RPMI7951 (cell line): ENCODE measurements at places on chromosomes 13 and 19. TPM values are rescaled to one million over a fixed set of nuclear protein-coding genes. Genes with fewer than 3 reads are reported as not detected.

Gene SYNE4
- total RNA-seq = not detected in 2 replicates

- DNase-seq = no peak
Measured at GRCh38 chr19:20926796-20927195, 3.7 kb downstream of the ZNF85 start.

Gene C19orf85
- total RNA-seq = not detected in 2 replicates

- peak; percentile 67 for DNase-seq
Measured at GRCh38 chr13:24220086-24220703, 59.7 kb downstream of the SPATA13 start.

GRCh38 chr13:44557986-44558385 is 18.1 kb downstream of the TSC22D1 start:
- no peak for DNase-seq

Gene TMEM238
- not detected in 2 replicates for total RNA-seq

DNA sequence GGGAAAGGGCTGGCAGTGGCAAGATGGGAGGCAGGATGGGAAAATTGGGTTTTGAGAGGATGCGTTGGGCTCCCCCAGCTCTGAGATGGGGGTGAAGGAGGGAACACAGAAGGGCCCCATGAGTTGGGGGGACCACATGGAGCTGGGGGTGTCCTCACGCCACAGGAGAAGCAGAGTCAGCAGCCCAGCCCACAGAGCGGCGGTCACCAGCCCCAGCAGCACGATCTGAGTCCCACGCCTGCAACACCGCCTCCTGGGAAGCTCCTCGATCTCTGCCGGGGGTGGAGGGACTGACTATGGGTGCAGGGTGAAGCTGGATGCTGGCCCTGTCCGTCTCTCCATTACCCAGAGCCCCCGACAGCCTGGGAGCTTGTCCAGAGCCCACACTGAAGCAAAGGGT is 3.3 kb downstream of the FCER2 start:
- DNase-seq = no peak

DNA sequence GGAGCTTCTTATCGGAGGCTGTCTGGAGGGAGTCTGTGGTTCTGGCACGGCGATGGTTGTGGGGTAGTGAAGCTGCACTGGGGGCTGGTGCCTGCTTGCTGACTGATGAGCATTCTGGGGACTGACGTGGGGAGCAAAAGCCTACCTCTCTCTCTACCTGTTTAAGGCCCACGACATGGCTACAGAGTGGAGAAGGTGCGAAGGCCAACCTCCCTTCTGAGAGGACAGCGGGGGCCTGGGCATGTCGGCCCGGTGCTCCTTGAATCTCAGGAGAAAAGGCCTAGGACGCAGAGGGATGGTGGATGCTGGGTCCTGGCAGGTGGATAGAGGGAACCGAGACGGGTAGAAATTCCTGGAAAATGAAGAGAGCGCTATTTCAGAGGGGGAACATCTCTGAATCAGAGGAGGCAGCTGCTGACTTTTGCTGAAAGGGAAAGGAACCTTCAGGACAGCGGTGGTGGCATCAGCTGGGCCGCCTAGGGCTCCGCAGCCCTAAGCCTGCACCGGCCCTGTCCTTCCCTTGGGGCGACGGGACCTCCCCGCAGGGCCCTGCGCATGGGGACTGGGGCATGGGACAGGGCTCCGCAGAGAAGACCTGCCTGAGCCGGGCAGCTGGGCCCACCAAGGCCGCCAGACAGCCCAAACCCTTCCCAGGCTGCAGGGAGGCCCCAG is 35.0 kb upstream of the MEDAG start:
- no peak for DNase-seq

- no peak for DNase-seq
Measured at GRCh38 chr19:30596813-30597399, 224.7 kb downstream of the ZNF536 start.

DNA sequence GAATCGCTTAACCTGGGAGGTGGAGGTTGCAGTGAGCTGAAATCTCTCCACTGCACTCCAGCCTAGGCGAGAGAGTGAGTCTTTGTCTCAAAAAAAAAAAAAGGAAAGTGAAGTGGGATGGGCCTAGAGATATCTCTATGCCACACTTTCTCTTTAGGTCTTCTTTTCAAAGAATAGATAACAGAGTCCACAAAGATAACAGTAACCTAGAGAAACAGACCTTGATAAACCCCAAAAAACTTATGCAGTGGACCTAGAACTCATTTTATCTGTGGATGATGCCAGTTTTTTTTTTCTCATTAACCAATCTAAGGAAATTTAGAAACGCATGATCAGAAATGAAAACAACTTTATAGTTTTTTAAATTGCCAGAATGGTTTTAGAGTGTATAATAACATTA is 227.4 kb downstream of the LHFPL6 start:
- DNase-seq = no peak

GRCh38 chr19:20167020-20167644 is at the start of gene ZNF486:
Gene ZNF486, plus strand, starts transcription at chr19:20167214. Its CDS starts 117 bp downstream, at chr19:20167331.
- peak; percentile 97 for DNase-seq

- no peak for DNase-seq
Measured at GRCh38 chr19:30364866-30365800, 7.1 kb upstream of the ZNF536 start.

GRCh38 chr19:41999071-41999877 is 5.2 kb upstream of the ATP1A3 start:
- DNase-seq = no peak

- no peak for DNase-seq
Measured at GRCh38 chr13:113090806-113091205, 14.8 kb upstream of the F7 start.

Gene RFPL4A
- total RNA-seq = 0.24 TPM in 1 of 2 replicates, not detected in the other

Gene MIA
- 8.9 and 12.6 TPM in 2 replicates for total RNA-seq

GRCh38 chr13:37360556-37360955 is 238.0 kb downstream of the POSTN start:
- no peak for DNase-seq

Gene PNMA8A
- total RNA-seq = 0.20 TPM in 1 of 2 replicates, not detected in the other

Gene EBI3
- 0.39 and 1.1 TPM in 2 replicates for total RNA-seq

GRCh38 chr19:32453736-32454135 is 48.2 kb downstream of the DPY19L3 start:
- no peak for DNase-seq

Gene CACTIN
- 16.5 and 21.6 TPM in 2 replicates for total RNA-seq

DNA sequence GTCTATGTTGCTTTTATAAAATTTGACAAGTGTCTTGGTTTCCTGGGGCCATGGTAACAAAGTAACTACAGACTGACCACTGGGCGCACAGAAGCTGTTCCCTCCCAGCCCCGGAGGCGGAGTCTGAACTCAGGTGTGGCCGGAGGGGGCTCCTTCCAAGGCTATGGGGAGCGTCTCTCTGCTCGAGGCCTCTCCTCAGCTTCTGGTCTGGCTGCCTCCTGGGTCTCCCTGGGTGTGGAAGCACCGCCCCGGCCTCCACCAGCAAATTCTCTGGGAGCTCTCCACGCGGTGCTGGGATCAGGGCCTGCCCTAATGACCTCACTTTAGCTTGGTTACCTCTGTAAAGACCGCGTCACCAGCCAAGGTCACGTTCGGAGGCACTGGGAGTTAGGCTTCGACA is 45.7 kb upstream of the F7 start:
- no peak for DNase-seq

Gene GSX1
- not detected in 2 replicates for total RNA-seq

DNA sequence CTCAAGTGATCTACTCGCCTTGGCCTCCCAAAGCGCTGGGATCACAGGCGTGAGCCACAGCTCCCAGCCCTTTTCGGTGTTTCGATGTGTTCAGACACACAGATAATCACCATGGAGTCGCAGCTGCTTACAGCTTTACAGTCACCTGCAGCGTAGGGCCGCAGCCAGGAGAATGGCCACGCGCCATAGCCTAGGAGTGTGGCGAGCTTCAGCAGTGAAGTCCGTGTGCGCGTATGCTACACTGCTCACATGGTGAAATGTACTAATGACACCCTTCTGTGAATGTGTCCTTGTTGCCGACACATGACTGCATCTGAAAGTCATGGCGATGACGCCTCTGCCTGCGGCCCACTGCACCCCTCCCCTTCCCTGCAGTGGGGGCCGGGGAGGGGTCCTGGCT is 23.6 kb downstream of the AP3D1 start:
- no peak for DNase-seq

Gene ANGPTL4
- 9.0 and 10.4 TPM in 2 replicates for total RNA-seq

Gene ZNF180
- 10.7 and 11.7 TPM in 2 replicates for total RNA-seq

GRCh38 chr13:20090349-20090748 is 70.5 kb downstream of the GJA3 start:
- no peak for DNase-seq

DNA sequence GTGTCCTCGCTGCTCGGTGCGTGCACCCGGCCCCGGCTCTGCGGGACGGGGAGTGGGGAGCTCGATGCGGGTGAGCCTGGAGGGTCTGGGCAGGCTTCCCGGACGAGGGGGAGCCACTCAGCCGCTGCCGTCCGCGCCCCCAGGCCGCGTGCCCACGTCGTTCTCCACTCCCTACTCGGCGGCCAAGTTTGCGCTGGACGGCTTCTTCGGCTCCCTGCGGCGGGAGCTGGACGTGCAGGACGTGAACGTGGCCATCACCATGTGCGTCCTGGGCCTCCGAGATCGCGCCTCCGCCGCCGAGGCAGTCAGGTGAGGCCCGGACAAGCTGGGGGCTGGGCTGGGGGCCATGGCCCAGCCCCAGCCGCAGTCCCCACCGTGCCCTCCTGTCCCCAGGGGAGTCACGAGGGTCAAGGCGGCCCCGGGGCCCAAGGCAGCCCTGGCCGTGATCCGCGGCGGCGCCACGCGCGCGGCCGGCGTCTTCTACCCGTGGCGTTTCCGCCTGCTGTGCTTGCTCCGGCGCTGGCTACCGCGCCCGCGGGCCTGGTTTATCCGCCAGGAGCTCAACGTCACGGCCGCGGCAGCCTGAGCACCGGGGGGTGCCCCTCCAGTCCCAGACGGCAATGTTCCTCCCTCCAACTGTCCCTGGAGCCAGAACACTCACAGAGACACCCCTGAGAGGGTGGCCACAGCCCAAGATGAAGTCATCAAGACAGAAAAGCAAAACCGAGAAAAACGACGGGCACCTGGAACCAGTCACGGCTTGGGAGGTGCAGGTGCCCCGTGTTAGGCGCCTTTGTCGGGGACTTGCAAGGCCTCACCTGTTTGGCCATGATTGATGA is 2.5 kb upstream of the RPL36 start:
- peak; percentile 44 for DNase-seq

DNA sequence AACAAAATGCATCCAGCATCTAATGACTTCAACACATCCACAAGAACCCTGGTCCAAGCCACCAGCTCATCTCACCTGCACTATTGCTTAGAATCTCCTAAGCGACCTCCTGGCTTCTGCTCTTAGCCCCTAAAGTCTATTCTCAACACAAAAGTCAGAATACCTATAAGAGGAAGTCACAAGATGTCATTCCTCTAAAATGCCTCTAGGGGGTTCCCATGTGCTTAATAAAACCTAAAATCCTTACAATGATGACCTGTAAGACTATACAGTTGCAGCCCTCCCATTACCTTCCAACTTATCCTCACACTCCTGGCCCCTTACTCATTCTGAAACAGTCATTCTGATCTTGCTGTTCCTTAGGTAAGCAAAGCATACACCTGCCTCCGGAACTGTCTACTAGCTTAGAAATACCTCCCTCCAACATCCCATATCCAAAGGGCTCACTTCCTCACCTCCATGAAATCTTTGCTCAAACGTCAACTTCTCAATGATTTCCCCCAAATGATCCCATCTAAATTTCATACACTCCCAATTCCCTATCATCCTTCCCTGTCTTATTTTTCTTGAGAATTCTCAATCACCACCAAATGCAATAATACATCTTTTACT is 10.0 kb downstream of the ATP7B start:
- peak; percentile 40 for DNase-seq

DNA sequence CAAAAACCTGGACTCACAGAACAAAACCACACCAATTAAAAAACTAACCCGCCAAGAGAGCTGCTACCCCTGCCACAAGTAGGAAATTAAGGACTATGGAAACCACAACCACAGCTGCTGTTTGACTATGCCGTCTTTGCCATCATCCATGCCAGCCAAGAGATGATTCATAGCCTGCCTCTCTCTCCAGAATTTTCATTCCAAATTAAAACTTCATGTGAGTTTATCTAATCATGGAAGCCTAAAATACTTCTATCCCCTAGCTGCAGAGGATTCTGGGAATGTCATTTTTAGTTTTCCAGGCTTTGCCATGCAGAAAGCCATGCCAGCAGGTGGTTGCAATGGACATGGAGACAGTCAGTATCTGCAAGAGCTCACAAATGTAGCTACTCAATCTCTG is 27.6 kb upstream of the GTF2F2 start:
- DNase-seq = peak; percentile 88

- no peak for DNase-seq
Measured at GRCh38 chr13:24716011-24716410, 35.8 kb downstream of the ATP12A start.

Gene ZNF626
- 10.9 and 14.0 TPM in 2 replicates for total RNA-seq

- DNase-seq = peak; percentile 8
Measured at GRCh38 chr13:20288561-20288960, 56.4 kb upstream of the GJB6 start.

Gene MAU2
- 15.6 and 22.6 TPM in 2 replicates for total RNA-seq
